ENCODE measurements at places on chromosomes 16 and 17. TPM values are rescaled to one million over a fixed set of nuclear protein-coding genes. Genes with fewer than 3 reads are reported as not detected.

Gene SLC38A8
- polyA plus RNA-seq: 25.3 TPM

Gene CETP
- 0.32 TPM for polyA plus RNA-seq

Gene KRTAP4-4
- polyA plus RNA-seq: not detected

Gene KRT33A
- polyA plus RNA-seq: not detected

Gene PRPF8
- polyA plus RNA-seq: 70.1 TPM

Gene TCAP
- 5,784 TPM for polyA plus RNA-seq

Gene TP53TG3C
- polyA plus RNA-seq: not detected

Gene NPB
- polyA plus RNA-seq: 0.61 TPM

Gene KRT36
- polyA plus RNA-seq: not detected

Gene CCDC144A
- polyA plus RNA-seq: 0.78 TPM

Gene TP53TG3F
- polyA plus RNA-seq: not detected

Gene PPL
- 5.1 TPM for polyA plus RNA-seq

Gene PPY
- not detected for polyA plus RNA-seq

Gene RAB11FIP4
- 1.5 TPM for polyA plus RNA-seq

Gene USB1
- 60.7 TPM for polyA plus RNA-seq

Gene SEZ6L2
- 0.51 TPM for polyA plus RNA-seq

Gene TTYH2
- polyA plus RNA-seq: 14.5 TPM

Gene SPDYE4
- polyA plus RNA-seq: not detected

Gene SP6
- 2.5 TPM for polyA plus RNA-seq

Gene RPL38
- polyA plus RNA-seq: 903 TPM

Gene KCNG4
- polyA plus RNA-seq: not detected

Gene OMG
- 0.30 TPM for polyA plus RNA-seq

Gene TNS4
- not detected for polyA plus RNA-seq

Gene VAT1L
- 0.32 TPM for polyA plus RNA-seq

All from heart left ventricle (tissue), 16 donors.